ENCODE measurements at places on chromosomes 1 and 21. TPM values are rescaled to one million over a fixed set of nuclear protein-coding genes. Genes with fewer than 3 reads are reported as not detected.

Gene UHMK1
- total RNA-seq = 55.4 TPM

GRCh38 chr1:224565186-224565585 lies 50.9 kb upstream of the CNIH3 start:
- DNase-seq = peak; percentile 19
- no peak overlapping the region for H3K4me3 ChIP-seq
- no peaks in the 10 kb centered on the region for H3K36me3 ChIP-seq
- no peak overlapping the region for H3K27ac ChIP-seq
- H3K27me3 ChIP-seq = no peaks in the 10 kb centered on the region
- H3K4me1 ChIP-seq = no peaks in the 10 kb centered on the region

DNA sequence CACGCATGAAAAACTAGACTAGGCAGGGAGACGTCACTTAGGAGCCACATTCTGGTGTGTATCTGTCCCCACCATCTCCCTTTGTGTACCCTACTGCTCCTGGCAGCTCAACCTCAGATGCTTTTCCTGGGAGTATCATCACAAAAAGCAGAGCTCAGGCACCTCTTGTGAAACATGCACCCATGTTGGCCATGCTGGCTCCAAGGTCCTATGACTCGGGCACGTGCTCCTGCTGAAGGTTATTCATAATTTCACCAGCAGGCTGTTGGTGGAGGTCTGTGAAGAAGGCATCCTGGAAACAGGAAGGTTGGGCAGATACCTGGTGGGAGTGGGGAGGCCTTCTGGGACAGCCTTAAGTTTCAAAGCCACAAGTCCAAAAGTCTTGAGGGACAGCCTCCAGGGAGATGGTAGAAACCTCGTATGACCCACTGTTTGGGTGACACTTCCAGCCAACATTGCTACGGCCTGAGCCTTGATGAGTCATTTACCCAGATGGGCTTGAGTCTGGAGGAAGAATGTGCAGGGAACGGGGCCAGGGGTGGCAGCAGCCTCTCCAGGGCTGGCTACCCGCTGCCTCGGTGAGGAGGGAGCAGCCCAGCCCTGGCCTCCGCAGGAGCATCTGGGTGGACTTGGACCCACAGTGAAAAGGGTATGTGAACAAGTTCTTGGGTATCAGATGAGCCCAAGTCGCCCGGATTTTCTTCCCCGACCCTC lies 75.8 kb downstream of the PGBD5 start:
- H3K27ac ChIP-seq = no peak overlapping the region
- no peaks in the 10 kb centered on the region for H3K36me3 ChIP-seq
- H3K4me1 ChIP-seq = no peaks in the 10 kb centered on the region
- DNase-seq = no peak
- no peak overlapping the region for H3K4me3 ChIP-seq

GRCh38 chr1:45913731-45914501 lies 110.5 kb downstream of the MAST2 start:
- no peaks in the 10 kb centered on the region for H3K27me3 ChIP-seq
- no peak overlapping the region for H3K4me3 ChIP-seq
- no peaks in the 10 kb centered on the region for H3K36me3 ChIP-seq
- H3K27ac ChIP-seq = peak overlapping the region; percentile 78
- peaks cover 16% of the 10 kb centered on the region for H3K4me1 ChIP-seq

Gene HSF2BP
- 1.4 TPM for total RNA-seq

Gene KIF26B
- total RNA-seq = 19.8 TPM

DNA sequence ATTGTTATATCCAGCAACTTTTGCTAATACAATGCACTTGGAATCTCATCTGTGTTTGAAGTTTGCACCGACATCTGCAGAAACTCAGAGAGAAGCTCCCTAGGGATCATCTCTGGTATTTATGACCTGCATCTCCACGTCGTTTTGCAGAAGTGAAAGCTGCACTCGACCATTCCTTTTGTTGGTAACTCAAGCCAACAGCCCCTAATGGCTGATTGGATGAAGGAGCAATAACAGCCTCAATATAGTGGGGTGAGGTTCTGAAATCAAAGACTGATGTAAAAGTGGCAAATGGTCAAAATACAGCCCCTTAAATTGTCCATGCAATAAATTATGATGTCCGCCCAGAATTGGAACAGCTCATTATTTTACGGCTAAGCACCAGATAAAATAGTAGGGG lies 344.2 kb upstream of the KAZN start:
- H3K27me3 ChIP-seq = no peaks in the 10 kb centered on the region
- H3K36me3 ChIP-seq = no peaks in the 10 kb centered on the region
- H3K4me1 ChIP-seq = peaks cover 3% of the 10 kb centered on the region
- no peak overlapping the region for H3K4me3 ChIP-seq

Gene PLEKHA6
- total RNA-seq = 31.5 TPM

Gene CHRNB2
- total RNA-seq = 0.70 TPM

Gene LRRC53
- not detected for total RNA-seq

Gene NTRK1
- total RNA-seq = not detected

Gene ST3GAL3
- 6.2 TPM for total RNA-seq

Gene SLC22A15
- total RNA-seq = 5.4 TPM

GRCh38 chr1:178101654-178102053 lies 7.8 kb downstream of the RASAL2 start:
- no peak overlapping the region for H3K4me3 ChIP-seq
- peak; percentile 7 for DNase-seq
- no peak overlapping the region for H3K27ac ChIP-seq
- H3K4me1 ChIP-seq = peaks cover 20% of the 10 kb centered on the region
- H3K36me3 ChIP-seq = no peaks in the 10 kb centered on the region
- H3K27me3 ChIP-seq = no peaks in the 10 kb centered on the region

Gene PHTF1
- 27.6 TPM for total RNA-seq

DNA sequence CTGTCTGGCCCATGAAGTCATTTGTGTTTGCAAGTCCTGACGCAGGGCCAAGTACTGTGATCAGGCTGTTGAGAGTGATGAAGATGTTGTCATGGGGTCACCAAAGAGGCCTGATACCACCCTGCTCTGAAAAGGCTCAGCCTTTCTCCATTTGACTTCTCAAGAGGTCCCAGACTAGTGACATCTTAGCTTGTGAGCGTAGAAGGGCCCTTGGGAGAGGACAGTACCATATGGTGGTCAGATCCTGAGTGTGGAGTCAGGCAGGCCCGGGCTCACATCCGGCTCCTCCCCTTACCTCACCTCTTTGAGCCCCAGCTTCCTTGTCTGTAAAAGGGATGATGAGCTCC lies 29.6 kb downstream of the SERINC2 start:
- no peak overlapping the region for H3K27ac ChIP-seq
- H3K36me3 ChIP-seq = no peaks in the 10 kb centered on the region

DNA sequence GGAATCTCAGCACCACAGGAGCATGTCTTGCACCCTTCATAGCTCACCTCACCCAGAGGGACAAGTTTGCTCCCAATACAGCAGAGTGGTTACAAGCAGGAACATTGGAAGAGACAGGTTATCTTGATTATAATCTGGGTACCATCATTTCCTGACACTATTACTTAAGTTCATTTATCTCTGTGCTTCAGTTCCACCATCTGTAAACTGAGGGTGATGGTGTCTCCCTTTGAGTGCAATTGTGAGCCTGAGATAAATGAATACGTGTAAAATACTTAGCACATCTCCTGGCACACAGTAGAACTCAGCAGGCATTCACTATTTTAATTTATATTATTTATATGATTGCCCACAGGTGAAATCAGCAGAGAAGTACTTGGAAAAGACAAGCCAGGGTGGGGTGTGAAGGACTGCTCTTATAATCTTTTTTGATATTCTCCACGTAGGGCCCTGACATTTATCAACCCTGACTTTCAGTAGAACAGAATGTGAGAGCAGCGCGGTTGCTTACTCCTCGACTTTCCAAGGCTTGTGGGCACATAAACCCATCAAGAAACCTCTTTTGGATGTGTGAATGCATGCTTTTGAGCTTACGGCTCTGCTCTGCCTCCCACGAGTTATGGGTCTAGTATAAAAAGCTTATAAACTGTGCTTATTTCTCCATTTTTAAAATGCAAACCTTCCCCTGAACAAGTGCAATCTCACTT lies 34.9 kb downstream of the DUSP10 start:
- H3K36me3 ChIP-seq = no peaks in the 10 kb centered on the region
- DNase-seq = no peak

DNA sequence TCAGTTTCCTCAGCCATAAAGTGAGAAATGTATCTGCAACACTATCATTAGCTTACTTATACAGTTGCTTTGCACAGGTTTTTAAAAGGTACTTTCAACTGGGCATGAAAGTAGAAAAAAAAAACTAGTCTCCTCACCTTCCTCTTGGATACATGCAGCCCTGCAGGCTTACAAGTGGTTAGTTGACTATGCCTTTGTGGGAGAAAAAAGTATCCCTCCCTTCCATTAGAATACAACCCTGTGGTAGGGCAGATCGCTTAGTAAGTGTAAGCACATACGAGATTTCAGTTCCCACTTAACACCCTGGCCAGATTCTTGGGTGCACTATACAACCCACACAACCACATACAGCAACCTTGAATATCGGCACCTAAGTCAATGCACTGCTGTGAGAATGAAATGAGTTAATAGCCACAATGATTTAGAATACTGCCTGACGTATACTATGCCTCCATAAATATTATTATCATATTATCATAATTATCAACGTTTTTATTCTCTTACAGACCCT lies 54.7 kb downstream of the PIGK start:
- no peaks in the 10 kb centered on the region for H3K27me3 ChIP-seq
- H3K27ac ChIP-seq = no peak overlapping the region
- no peaks in the 10 kb centered on the region for H3K4me1 ChIP-seq
- no peaks in the 10 kb centered on the region for H3K36me3 ChIP-seq
- DNase-seq = no peak
- H3K4me3 ChIP-seq = no peak overlapping the region

DNA sequence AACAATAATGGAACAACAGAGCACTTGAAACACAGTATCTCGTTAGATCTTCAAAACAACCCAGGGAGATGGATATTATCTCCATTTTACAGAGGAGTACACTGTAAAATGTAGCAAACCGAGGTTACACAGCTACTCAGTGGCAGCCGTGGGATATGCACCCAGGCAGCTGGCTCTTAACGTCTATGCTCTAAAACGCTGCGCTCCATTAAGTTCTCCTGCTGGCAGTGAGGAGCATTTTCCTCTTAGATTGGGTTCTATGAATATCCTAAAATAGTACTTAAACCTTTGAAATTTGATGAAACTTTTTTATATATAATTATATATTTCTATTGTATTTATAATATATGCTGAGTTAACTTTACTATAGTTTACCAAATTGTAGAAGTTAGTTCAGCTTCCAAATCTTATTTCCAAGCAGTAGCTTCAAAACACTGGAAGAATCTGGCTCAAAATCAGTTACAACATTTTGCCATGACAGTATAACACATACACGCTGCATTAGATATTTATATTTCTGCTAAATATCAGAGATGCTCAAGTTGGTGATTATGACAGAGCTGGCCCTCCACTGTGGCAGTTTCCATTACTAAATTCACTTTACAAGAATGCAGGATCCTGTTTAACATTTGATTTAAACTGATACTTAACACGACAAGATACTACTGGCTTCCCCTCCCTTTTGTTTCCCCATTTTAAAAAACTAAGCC lies 49.5 kb downstream of the TGFBR3 start:
- no peak overlapping the region for H3K4me3 ChIP-seq
- no peak for DNase-seq
- H3K27ac ChIP-seq = no peak overlapping the region
- H3K36me3 ChIP-seq = no peaks in the 10 kb centered on the region
- H3K4me1 ChIP-seq = peaks cover 2% of the 10 kb centered on the region

Gene DBT
- 11.8 TPM for total RNA-seq

GRCh38 chr1:244062156-244062725 lies 11.2 kb downstream of the ZBTB18 start:
- H3K4me3 ChIP-seq = no peak overlapping the region
- H3K27ac ChIP-seq = no peak overlapping the region
- no peaks in the 10 kb centered on the region for H3K27me3 ChIP-seq

DNA sequence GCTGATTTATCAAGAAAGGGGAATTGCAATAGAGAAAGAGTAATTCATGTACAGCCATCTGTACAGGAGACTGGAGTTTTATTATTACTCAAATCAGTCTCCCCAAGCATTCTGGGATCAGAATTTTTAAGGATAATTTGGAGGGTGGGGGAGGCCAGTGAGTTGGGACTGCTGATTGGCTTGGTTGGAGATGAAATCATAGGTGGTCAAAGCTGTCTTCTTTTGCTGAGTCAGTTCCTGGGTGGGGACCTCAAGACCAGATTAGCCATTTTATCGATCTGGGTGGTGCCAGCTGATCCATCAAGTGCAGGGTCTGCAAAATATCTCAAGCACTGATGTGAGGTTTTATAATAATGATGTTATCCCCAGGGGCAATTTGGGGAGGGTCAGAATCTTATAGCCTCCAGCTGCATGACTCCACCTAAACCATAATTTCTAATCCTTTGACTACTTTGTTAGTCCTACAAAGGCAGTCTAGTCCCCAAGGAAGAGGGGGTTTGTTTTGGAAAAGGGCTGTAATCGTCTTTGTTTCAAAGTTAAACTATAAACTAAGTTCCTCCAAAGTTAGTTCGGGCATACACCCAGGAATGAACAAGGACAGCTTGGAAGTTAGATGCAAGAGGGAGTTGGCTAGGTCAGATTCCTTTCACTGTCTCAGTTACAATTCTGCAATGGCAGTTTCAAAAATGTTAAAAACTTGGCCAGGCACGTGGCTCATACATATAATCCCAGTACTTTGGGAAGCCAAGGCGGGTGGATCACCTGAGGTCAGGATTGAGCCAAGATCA lies 16.9 kb upstream of the RAB3B start:
- no peak overlapping the region for H3K4me3 ChIP-seq
- H3K4me1 ChIP-seq = peaks cover 8% of the 10 kb centered on the region
- no peak for DNase-seq
- H3K27ac ChIP-seq = peak overlapping the region; percentile 88
- H3K27me3 ChIP-seq = no peaks in the 10 kb centered on the region
- H3K36me3 ChIP-seq = no peaks in the 10 kb centered on the region

GRCh38 chr1:29352719-29353420 lies 116.5 kb downstream of the PTPRU start:
- no peaks in the 10 kb centered on the region for H3K4me1 ChIP-seq
- H3K36me3 ChIP-seq = no peaks in the 10 kb centered on the region
- no peak overlapping the region for H3K4me3 ChIP-seq
- DNase-seq = no peak

- H3K27ac ChIP-seq = no peak overlapping the region
- no peaks in the 10 kb centered on the region for H3K27me3 ChIP-seq
- H3K36me3 ChIP-seq = no peaks in the 10 kb centered on the region
- H3K4me1 ChIP-seq = no peaks in the 10 kb centered on the region
- H3K4me3 ChIP-seq = no peak overlapping the region
Measured at GRCh38 chr21:45781741-45782140, 138.2 kb downstream of the PCBP3 start.

DNA sequence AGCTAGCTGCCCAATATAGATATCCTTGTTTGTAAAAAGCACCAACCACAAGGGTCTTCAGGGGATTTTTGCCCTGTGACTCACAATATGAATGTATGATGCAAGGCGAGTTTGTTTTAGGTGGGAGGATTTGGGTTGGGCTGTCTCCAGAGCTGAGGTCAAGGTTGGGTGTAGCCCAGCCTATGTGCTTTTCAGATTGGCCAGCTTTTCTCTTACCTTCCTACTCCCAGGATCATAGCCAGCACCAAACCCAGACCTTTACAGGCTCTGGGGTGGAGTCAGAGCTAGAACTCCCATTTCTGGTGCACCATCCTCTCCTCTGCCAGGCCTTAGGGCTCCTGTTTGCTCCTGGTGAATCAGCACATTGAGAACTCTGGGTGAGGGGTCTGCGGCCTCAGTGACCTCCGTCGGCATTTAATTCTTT lies 55.6 kb upstream of the GCLM start:
- no peak overlapping the region for H3K4me3 ChIP-seq
- DNase-seq = peak; percentile 27
- H3K36me3 ChIP-seq = no peaks in the 10 kb centered on the region
- no peaks in the 10 kb centered on the region for H3K27me3 ChIP-seq
- H3K27ac ChIP-seq = peak overlapping the region; percentile 79

Gene VASH2
- 3.6 TPM for total RNA-seq

Gene KCNE2
- total RNA-seq = 4.9 TPM

Gene C1orf115
- total RNA-seq = 49.2 TPM

- DNase-seq = no peak
- no peak overlapping the region for H3K27ac ChIP-seq
- no peak overlapping the region for H3K4me3 ChIP-seq
- no peaks in the 10 kb centered on the region for H3K36me3 ChIP-seq
Measured at GRCh38 chr21:40386981-40387747, 459.8 kb downstream of the DSCAM start.

Data from hepatocyte (in vitro differentiated cells).